ENCODE measurements at places on chromosomes 3 and 15.

DNA sequence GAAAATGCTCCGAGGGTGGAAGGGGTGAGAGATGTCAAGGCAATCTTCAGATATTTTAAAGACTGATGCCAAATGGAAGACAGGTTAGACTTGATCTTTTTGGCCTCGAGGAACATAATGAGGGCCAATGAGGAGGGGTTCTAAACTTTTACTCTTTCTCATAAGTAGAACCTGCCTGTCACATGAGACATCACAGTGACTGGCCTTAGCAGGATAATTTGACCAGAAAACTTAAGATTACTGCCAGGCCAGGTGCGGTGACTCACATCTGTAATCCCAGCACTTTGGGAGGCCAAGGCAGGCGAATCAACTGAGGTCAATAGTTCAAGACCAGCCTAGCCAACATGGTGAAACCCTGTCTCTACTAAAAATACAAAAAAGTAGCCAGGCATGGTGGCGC lies 12.2 kb downstream of the TM4SF4 start:
- no peak for DNase-seq

DNA sequence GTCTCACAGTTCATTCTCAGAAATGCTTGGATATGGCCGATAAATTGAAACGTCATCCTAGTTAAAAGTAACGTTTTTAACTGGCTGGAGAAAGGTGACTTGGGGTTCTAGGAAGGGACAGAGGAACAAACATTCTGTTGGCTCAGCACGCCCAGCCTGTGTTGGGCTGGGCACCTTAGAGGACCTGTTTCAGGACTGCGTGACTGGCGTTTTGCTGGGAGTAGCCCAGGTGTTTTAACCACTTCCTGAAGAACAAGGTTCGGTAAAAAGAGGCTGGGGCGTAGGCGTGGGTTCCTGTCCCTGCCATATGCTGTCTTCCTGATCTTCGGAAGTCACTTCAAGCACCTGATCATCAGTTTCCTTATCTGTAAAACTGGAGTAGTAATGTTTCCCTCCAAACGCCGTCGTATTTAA lies 1.1 kb upstream of the TLNRD1 start:
- DNase-seq, result no peak

DNA sequence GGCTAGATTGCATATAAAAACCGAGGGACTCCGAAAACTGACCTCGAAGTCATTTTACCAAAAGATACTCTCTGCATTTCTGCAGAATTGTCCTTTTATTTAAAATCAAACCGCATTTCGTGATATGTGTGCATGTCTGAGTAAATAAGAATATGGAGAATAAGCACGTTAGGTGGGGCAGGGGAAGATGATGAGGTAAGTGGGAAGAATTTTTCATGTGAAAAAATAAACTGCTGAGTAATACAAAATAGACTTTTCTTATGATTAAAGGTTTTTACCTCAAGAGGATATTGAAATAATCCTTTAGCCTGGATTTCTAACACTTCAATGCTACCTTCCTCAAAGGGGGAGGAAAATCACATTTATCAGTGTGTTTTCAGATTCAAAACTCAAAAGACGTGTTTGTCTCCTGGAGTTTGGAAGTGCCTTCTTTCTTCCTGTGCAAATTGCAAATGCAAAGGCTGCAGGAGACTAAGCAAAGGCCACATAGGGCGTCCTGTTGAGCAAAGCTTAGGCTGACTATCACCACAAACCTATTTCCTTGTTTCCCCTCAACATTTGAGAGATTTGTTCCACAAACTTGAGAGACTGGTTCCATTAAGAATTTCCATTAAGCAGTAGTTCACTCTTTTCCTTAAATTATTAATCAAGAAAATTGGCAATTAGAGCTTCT lies 813.5 kb downstream of the MCTP2 start:
- DNase-seq, result no peak

DNA sequence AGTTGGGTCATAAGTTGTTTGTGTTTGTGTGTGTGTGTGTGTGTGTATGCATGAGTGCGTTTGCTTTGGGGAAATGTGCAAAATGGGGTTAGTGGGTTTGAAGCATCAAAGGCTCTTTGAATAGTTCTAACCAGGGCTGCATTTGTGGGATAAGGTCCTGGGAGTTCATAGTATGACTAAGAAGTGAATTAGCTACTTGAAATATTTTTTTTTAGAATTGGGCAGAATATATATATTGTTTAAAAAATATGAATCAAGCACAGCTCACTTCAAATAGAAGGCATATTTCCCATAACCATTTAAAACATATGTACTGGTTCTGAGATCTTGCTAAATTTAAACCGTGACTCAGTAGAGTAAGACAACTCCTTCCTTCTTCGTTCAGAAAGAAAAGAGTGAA lies 43.1 kb downstream of the IGF2BP2 start:
- DNase-seq, result no peak

DNA sequence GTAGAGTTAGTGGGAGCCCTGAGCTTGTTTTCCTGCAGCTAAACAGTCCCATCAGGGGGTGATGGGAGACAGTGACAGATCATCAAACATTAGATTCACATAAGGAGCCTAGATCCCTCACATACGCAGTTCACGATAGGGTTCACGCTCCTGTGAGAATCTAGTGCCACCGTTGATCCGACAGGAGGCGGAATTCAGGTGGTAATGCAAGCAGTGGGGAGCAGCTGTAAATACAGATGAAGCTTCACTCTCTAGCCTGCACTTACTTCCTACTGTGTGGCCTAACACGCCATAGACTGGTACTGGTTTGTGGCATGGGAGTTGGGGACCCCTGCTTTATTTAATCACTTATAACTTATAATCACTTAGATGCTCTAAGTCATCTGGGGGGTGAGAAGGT lies 179.1 kb downstream of the AKAP13 start:
- DNase-seq, result no peak

GRCh38 chr3:135000465-135000864 lies 205.4 kb downstream of the EPHB1 start:
- no peak for DNase-seq

DNA sequence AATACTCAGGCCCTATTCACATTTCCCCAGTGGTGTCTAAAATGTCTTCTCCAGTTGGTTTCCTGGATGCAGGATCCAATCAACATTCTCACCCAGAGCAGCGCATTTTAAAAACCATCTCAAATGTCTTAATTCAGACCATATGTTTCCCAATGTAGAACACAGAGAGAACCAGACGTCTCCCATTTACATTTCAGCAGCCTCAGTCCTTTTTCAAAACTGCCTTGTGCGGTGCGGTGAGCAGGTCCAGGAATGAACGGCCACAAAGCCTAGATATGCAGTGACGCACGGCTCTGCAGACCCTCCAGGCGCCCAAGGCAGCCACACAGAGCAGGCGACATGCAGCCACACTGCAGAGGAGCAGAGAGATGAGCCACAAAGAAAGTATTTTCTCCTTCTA lies 66.1 kb upstream of the MEX3B start:
- no peak for DNase-seq

GRCh38 chr3:152574461-152575079 lies 260.4 kb upstream of the P2RY1 start:
- DNase-seq, result peak; percentile 54

GRCh38 chr3:71714595-71714994 lies 10.6 kb downstream of the EIF4E3 start:
- no peak for DNase-seq

DNA sequence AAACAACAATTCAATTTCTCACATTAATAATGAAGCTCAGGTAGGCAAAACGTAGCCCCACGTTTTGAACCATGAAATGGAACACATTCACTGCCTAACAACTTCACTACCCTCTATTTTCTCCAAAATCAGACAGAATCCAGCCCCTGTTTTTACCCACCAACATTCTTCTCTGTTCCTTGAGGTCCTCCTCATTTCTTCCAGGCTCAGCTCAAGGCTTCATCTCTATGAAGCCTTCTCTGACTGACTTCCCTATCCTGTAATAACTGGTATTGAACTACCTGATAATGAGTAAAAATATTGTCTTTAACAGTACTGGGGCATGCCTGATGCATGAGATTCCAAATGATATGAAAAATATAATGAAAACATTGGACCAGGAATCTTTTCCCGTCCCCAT lies 2.2 kb downstream of the TFRC start:
- no peak for DNase-seq

GRCh38 chr15:73946046-73946721 lies 19.9 kb downstream of the LOXL1 start:
- DNase-seq, result no peak

- no peak for DNase-seq
Observed at GRCh38 chr3:8886546-8886945, 76.7 kb downstream of the RAD18 start.

DNA sequence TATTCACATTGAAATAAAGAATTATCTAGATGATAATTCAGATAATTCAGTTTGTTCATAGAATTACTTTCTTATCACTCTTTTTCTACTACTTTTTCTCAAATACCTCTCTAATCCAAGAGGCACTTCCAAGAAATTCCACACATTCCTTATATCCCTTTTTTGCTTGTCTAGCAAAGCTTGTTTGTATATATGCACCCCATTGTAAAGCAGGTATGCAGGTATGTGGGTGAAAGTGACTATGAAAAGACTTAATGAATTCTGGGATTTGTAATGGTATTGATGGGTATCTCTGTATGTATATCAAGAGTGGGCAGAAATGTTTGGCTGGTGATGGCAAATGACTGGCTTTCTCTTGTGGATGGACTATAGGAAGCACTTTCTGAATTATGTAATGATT lies 94.1 kb upstream of the FGF7 start:
- no peak for DNase-seq

DNA sequence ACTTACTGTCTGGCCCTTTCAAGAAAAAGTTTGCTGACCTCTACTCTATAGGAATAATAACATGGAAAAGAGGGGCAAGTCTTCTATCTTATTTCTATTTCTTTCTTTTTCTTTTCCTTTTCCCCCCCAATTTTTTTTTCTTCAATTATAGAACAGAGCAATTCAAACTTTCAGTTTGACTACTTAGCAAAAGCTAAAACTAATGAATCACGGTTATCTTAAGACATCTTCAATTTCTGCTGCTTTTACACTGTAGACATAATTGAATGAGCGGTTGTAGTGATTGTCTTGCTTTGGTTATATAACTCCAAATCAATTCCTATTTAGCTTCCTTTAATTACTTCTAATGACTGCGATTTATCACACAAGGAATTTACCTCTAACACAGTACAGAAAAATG lies 74.3 kb upstream of the P2RY1 start:
- no peak for DNase-seq

DNA sequence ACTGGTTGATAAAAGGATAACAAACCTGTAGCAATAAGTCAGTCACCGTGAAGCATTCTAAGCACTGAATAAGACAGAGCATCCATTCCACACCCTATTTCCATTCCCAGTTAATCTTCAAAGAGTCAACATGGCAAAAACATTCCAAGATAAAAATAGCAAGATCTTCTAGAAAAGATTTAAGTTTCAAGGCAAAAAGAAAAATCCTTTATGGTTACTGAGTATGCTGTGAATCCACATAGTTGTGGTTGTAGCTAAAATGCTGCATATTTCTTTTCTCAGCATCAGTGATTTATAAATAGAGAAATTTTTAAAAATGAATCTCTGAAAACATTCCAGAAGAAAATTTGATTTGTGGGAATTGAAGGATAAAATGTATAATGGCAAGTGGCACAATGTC lies 21.1 kb downstream of the GAP43 start:
- no peak for DNase-seq

GRCh38 chr3:148226246-148226645 lies 471.5 kb upstream of the AGTR1 start:
- DNase-seq, result no peak

- DNase-seq, result no peak
Observed at GRCh38 chr15:94639701-94640100, 408.3 kb downstream of the MCTP2 start.

- no peak for DNase-seq
Observed at GRCh38 chr3:194194051-194194756, 58.3 kb downstream of the HES1 start.

DNA sequence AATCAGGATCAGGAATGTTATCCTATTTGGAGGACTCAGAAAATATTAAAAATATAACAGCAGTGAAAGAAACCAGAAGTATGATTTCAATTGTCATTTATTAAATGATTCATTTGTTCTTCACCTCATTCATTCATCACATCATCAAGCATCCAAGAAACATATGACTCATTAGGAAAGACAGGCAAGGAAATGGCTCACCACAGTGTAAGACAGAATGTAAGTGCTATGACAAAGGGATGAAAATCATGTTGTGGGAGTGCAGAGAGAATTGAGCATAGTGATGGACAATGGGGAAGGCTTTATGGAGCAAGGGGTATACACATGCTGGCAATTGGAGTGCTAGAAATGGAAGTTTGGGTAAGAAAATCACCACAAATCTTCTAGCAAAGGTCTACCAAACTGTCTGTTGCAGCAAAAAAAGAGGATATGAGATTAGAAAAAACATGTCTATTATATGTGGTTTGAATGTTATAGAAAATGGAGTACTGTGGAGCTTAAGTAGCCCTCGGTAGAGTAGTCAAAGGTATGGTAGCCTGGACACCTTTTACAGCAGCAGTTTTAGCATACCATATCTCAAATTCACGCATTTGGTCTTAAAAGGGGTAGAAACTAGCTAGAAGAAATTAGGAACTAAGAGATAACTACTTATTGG lies 111.1 kb upstream of the GPR149 start:
- no peak for DNase-seq

DNA sequence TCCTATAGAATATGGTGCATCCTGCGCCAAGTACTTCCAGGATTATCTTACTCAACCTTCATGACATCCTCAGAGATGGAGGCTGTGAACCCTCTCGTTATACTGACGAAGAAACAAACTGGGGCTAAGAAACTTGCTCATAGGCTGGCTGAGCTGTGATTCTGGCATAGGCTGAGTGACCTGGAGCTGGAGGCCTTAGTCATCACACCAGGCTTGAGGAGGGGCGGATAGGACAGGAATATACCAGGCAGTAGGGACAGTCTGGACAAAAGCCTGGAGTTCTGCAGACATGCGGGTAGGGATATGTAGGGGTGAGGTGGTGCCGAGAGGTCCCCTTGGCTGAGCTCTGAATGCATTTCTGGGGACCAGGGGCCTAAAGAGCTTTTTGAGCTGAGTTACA lies 18.1 kb downstream of the HEMK1 start:
- no peak for DNase-seq

- DNase-seq, result no peak
Observed at GRCh38 chr3:198079771-198080520, 119.9 kb downstream of the LMLN start.

DNA sequence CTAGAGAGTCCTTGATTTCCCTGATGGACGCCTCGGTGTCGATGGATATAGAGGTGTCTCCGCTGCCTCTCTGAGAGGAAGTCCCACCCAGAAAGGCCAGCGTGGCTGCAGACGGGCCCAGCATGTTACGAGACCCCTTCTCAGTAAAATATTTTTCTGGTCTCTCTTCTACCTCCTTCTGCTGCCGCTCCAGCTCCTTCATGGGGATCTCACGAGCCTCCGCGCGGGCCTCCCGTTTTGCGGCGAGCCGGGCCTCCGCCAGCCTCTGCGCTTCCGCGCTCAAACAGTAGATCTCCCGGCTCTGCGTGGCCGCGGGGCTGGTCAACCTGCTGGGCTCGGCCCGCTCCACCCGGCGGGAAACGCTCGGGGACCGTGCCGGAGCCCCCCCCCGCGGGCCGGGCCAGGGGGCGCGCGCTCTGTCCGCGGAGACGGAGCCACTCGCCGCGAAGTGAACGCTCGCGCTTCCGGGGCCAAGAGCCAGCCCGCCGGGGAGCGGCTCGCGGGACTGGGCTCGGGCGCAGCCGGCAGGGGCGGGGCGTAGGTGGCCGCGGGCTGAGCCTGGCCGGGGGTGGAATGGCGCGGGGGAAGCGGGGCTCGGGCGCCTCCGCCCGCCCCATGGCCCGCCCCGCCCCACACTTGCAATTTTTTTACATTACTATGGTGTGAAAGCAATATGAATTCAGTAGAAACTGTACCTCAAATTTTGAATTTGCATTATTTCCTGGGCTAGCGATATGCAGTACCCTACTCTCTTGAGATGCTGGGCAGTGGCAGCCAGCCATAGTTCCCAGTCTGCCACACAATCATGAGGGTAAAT lies 10.2 kb upstream of the KCNMB3 start:
- peak; percentile 73 for DNase-seq

All from D341Med (cell line).